ENCODE measurements at places on chromosomes 4 and X.

- DNase-seq, result no peak
Observed at GRCh38 chrX:119646515-119646914, 40.3 kb upstream of the NKRF start.

GRCh38 chr4:90245837-90246236 is 118.6 kb downstream of the CCSER1 start:
- DNase-seq, result no peak

DNA sequence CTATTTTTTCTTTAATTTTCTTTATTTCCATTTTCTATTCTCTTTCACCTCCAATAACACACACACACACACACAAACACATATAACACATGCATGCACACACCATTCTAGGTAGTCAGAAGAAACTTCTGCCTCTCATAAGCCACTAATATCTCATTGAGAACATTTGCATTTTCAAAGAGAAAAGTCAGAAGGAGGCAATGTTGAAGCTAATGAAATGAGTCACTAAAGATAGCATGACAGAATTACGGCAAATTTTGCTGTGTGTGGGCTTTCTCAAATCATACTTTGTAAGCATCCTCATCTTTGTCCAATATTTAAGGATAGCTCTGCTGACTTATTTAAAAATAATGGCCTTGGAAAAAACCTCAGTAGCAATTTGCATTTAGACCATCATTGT is 291.3 kb downstream of the GUCY2F start:
- no peak for DNase-seq

- no peak for DNase-seq
Observed at GRCh38 chrX:141662781-141663180, 35.8 kb downstream of the SPANXD start.

GRCh38 chr4:164252286-164252685 is 501.6 kb upstream of the SMIM31 start:
- no peak for DNase-seq

GRCh38 chr4:153152501-153153338 is 51.5 kb upstream of the TRIM2 start:
- DNase-seq, result peak; percentile 24

- no peak for DNase-seq
Observed at GRCh38 chr4:150598909-150599308, 17.0 kb downstream of the MAB21L2 start.

- no peak for DNase-seq
Observed at GRCh38 chr4:8047837-8048678, 108.4 kb upstream of the AFAP1 start.

DNA sequence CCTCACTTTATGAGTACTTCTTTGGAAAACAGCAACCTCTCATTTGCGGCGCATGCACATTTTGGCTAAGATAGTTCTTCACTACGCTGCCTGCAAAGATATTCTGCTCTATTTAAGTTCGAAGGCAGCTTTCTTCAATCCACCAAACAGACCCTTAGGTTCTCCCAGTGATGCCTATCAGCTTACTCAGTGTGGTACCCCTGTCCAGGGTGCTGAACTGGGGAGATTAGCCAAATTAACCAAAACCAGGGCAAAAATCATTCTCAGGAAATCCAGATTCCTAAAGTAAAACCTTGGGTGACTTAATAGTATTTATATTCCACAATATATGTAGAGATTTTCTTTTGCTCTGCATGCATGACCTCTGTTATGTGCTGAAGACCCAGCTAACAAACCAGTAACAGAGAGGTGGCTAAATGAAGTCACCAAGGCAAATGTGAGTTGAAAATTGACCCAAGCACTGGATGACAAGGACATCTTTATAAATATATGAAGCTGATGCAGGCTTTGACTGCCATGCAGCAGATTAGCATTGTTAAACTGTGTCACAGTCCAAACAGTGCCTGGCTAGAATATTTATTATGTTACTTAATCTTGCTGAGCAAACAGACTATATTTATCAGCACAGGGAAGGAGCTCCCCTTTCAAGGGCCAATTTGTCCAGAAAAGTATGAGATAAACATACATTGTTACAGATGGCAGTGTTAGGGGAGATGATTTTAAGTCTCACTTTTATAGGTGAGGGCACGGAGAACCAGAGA is 418.2 kb downstream of the STIM2 start:
- DNase-seq, result no peak

DNA sequence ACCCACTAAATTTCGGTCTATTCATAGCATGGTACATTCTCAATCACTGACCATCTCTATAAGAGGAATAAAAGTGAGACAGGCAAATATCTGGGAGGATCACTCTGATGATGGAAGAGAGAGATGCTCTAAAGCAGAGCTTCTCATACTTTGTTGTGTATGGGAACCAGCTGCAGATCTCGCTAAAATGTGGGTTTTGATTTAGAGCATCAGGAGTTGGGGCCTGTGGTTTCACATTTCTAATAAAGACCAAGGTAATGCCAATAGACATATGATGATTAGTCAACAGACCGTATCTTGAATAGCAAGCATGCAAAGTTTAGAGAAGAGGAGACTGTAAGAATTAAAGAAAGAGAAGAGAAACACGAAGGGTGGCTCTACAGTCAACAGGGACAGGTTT is 107.4 kb upstream of the FTHL17 start:
- no peak for DNase-seq

DNA sequence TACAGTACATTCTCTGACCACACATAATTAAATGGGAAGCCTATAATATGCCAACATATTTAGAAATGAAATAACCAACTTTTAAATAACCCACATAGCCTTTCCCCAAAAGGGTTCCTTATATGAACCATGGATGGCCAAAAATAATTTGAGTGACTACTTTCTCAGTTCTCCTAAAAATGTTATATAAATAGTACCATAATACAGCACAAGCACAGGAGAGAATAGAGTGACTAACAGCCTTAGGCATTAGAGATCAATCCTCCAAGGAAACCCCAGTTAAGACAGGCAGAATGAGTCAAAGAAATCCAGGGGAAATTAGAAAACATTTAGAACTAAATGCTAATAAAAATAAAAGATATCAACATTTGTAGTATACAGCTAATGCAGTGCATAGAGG is 50.2 kb downstream of the ANKRD17 start:
- DNase-seq, result no peak

GRCh38 chr4:156794863-156795262 is 176.7 kb downstream of the PDGFC start:
- DNase-seq, result no peak

GRCh38 chr4:22787753-22788375 is 95.1 kb downstream of the GBA3 start:
- no peak for DNase-seq

GRCh38 chrX:40423299-40423698 is 157.5 kb upstream of the ATP6AP2 start:
- no peak for DNase-seq

- no peak for DNase-seq
Observed at GRCh38 chrX:81577028-81577427, 375.1 kb downstream of the SH3BGRL start.

DNA sequence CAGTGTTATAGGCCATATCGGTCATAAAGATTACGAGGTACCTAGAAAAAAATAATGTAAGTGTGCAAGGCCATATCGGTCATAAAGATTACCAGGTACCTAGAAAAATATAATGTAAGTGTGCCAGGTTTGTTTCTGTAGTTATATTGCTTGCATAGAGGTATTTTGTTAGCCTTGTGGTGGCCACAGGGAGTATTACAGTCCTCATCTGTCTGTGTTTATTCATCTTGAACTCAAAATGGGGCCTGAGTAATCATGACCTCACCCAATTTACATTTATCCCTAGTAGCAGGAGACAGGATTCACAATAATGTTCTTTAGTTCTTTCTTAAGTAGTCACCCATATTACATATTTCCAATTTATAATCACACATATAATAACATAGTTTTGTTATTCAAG is 459.7 kb downstream of the MID1IP1 start:
- no peak for DNase-seq

GRCh38 chr4:110867251-110867960 is 244.5 kb upstream of the PITX2 start:
- no peak for DNase-seq

DNA sequence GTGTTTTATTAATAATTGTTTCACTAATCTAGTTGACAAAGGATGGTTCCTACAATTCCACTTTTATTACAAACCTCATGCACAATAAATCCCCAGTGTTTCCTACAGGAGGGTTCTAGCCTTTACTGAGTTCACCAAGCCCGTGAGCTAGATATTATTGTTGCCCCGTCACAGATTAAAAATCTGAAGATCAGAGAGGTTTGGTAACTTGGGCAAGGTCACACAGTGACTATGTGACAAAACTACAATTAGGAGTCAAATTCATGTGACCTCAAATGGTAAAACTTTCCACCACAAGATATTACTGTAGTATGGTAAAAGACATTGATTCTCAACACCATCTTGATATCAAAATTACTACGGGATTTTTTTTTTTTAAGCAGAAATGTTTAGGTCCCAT is 124.6 kb downstream of the BTC start:
- DNase-seq, result no peak

GRCh38 chrX:115702982-115703381 is 142.0 kb downstream of the PLS3 start:
- no peak for DNase-seq

DNA sequence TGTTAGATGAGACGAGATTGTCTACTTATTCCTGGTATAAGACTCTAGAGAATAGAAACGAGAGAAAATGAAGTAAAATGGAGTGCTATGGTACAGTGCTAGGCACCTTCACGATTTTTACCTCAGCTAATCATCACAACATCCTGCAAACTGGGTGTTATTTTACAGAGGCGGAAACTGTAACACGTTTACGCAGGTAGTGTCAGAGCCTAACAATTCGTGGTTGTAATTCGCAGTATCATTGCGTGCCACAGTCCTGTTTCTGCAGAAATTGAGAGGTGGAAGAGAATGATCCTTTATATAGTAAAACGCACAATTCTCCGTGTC is 383 bp upstream of the TBC1D19 start:
- DNase-seq, result no peak

- DNase-seq, result no peak
Observed at GRCh38 chrX:46759645-46759974, 692 bp upstream of the SLC9A7 start.

- DNase-seq, result no peak
Observed at GRCh38 chr4:76630741-76631140, 195.7 kb downstream of the SHROOM3 start.

DNA sequence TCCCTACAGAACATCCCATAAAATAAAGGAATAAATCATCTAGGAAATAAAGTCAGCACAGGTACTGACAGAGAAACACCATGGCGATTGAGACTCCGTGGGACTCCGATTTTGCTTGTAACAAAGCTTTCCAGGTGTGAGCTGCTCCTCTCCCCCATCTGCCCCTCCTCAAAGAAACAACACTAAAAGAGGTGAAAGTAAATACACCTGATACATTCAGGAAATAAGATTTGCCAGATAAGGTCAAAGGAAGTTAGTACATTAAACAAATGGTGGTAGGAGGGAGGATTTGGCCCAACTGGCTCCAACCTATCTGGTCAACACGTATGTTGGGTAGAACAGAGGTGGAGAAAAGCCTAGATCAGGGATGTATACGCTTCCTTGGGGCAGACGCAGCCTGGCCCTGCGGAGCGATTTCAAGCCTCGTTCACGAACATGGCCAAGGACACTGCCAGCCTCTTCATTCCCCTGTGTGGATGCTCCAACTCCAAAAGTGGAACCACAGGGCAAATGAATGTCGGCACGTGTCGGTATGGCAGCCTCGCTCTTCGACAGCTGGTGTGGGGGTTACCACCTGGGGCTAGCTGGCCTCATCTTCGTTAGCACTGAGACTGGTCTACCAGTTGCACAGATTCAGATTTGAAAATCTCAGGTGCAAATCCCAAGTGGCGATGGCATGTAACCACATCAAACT is 162.5 kb downstream of the AFAP1 start:
- DNase-seq, result no peak

DNA sequence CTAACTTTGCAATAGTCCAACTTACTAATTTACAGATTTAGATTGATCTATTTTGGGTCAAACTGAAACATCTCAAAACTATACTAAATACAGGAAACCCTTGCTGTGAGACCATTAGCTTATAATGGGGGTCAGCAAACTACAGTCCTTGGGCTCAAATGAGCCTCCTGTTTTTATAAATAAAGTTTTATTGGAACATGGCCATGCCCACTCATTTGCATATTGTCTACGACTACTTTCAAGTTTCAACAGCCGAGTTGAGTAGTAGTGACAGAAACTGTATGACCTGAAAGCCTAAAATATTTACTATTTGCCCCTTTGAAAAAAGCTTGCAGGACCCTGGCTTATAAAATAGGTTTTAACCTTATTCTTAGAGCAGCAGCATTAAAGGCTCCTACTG is 92.4 kb downstream of the C4orf51 start:
- DNase-seq, result no peak

DNA sequence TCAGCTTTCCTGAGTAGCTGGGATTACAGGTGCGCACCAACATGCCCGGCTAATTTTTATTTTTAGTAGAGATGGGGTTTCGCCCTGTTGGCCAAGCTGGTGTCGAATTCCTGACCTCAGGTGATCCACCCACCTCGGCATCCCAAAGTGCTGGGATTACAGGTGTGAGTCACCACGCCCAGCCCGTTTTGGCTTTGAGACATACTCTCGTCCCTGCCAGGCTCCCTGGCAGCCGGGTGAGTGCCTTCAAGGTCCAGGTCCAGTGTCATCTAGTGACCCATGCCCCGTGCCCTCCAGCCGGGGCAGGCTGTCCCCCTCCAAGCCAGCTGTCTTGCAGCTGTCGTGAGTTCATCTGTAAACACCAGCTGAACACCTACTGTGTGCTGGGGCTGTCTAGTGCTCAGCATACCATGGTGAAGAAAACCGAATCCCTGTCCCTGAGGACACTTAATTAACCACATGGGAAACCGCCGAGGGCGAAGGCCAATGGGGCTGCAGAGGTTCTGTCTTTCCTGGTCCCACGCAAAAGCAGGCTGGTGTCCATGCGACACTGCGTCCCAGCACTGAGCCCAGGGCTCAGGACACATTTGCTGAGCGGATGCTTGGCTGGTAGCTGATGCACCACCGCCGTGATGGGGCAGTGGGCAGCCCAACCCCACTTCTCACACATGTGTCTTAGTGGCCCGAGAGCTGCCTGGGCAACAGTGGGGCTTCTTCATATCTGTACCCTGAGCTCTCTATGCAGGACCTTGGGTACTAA is 21.9 kb downstream of the NSG1 start:
- no peak for DNase-seq

DNA sequence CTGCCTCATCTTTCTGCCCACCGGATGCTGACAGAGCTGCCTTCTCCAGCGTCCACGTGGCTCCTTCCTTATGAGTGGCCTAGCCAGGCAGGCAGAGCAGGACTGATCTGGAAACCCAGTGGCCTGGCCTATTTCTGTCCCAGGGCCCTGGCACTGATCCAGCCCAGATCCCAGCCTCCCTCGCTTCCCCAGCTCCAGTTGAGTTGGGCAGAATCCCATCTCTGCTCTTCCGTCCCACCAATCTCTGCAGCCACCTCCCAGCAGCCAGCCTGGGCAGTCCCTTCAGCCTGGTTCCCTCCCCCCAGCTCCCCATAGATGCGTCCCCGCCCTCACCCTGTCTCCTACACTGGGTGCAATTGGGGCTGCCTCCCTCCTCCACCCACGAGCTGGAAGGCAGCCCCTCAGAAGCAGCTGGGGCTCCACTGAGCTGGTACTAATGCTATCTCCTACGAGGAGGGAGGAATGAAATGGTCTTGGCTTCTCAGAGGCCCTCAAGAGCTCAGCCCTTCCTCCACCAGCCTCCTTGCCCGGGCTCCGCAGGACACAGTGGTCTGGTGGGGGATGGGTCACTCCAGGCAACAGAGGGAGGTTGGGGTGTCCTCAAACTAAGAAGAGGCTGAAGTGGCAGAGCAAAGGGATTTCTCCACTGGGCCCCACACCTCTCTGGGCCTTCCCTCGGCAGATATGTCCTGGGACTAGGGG is 94.2 kb downstream of the PJA1 start:
- DNase-seq, result peak; percentile 20

Measured in amygdala (tissue), 56 donors.